Adipose tissue (tissue), 3 donors: ENCODE measurements at places on chromosomes 2 and 18. TPM values are rescaled to one million over a fixed set of nuclear protein-coding genes. Genes with fewer than 3 reads are reported as not detected.

The GNLY gene
- polyA plus RNA-seq: 2.3 TPM

The LCT gene
- polyA plus RNA-seq: 0.11 TPM

The DYNAP gene
- not detected for polyA plus RNA-seq

The RAB17 gene
- 1.1 TPM for polyA plus RNA-seq

The MOGAT1 gene
- not detected for polyA plus RNA-seq

The TNFRSF11A gene
- polyA plus RNA-seq: 0.60 TPM

The RGPD3 gene
- 0.11 TPM for polyA plus RNA-seq
